ENCODE measurements at places on chromosomes 1 and 21.
A peak's percentile ranks its signal among the peaks of the same experiment; 100 is the strongest.

DNA sequence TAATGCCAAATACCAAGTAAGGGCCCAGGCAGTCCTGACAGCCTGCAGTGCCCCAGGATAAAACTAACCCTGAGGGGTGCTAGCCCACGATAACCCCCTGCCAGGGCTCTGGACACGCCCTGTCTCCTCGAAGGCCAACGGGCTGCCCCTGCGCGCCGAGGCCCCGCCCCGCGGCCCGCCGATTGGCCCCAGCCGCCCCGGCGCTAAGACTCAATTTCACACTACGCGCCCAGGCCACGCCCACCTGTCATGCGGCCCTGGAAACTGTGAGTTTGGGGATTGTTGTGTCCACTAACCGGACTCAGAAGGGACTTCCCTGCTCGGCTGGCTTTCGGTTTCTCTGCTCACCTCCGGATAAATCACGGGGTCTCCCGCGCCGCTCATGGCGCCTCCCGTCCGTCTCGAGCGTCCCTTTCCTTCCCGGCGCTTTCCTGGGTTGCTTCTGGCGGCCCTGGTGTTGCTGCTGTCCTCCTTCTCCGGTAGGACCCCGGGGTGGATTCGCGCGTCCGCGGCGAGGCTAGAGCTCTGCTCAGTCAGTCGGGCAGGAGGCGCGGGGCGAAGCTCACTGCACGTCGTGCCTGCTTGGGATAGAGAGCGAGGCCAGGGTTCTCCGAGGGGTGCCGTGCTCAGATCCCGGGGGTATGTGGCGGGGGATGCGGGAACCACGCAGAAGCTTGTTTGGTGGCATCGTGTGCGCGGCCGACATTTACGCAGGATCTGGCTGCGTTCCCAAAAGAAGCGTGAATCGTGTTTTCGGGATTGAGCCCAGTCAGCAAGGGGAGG is at the start of gene CR1L:
CR1L (plus strand) TSS at position 282 of the 783 bp plus-strand sequence; CDS start at position 383, 101 bp downstream.
- DNase-seq: no peak

- DNase-seq: no peak
These were observed 70.3 kb downstream of the SERINC2 start for GRCh38 chr1:31483012-31483946.

DNA sequence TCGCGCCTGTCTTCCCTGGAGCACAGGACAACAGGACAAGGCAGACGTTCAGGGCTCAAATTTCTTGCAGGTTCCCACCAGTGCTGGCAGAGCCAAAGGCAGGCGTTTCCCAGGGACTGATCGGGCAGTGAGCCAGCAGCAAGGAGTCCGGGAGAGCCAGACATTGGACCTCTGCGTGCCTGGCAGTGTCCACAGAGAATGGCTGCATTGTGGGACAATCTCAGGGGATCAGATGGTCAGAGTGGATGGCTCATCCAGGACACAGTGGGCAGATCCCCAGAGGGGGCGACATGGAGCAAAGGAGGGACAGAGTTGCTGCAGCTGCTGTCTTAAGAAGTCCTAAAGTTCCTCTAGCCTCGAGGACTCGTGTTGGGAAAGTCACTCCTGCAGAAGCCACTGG is 4.6 kb downstream of the TMEM63A start:
- DNase-seq: no peak

DNA sequence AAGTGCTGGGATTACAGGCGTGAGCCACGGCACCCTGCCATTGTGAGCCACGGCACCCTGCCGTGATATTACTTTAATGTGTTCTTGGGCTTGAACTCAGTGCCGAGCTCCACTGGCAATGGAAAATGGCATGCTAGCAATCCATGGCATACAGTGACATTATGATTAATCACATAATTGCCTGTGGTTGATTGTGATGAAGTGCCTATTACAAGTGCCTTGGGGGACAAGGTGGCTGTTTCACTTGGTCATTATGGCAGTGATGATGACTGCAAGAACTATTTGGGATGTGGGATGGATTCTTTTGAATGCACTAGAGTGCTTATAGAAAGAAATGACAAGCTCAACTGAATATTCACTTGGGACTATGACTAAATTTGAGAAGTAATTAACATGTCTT is 22.3 kb upstream of the HPCAL4 start:
- DNase-seq: no peak

GRCh38 chr1:183968386-183968785 is 69.1 kb downstream of the COLGALT2 start:
- no peak for DNase-seq

GRCh38 chr1:159188375-159188788 is 16.3 kb upstream of the ACKR1 start:
- DNase-seq: no peak

- DNase-seq: no peak
These were observed 36.3 kb upstream of the AHCYL1 start for GRCh38 chr1:109948285-109948630.

DNA sequence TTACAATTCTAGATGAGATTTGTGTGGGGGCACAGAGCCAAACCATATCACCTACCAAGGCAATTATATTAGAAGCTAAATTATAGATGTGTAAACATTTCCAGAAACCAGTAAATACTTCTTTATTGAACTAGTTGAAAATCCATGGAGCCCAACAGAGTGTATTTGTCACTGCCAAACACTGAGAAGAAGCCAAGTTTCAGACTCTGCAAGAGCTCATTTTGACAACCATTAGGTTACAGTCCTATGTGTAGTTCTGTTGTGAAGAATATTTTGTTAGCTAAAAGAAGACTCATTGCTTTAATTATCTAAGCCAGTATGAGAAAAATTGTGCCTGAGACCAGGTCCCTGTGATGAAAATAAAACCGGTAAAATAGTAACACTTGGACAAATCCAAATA is 358.9 kb upstream of the SGIP1 start:
- DNase-seq: no peak

- DNase-seq: no peak
These were observed 11.8 kb downstream of the SLC6A9 start for GRCh38 chr1:44019466-44019948.

DNA sequence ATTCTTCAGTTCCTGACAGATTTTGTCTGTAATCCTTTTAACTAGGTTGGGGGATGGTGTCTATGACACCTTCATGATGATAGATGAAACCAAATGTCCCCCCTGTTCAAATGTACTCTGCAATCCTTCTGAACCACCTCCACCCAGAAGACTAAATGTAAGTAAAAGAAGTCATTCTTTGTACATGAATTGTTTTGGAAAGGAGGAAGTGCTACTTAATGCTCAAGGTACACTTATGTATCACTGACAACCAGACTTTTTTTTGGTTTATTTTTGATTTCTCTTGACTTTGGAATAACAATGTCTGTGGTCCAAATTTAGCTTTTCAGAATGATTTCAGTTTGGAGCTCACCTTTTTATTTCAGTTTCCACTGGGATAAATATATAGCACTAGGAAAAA is 2.3 kb downstream of the DYRK3 start:
- no peak for DNase-seq

GRCh38 chr1:198699167-198700015 is 60.6 kb downstream of the PTPRC start:
- no peak for DNase-seq

GRCh38 chr1:243742819-243743218 is 107.2 kb downstream of the AKT3 start:
- no peak for DNase-seq

DNA sequence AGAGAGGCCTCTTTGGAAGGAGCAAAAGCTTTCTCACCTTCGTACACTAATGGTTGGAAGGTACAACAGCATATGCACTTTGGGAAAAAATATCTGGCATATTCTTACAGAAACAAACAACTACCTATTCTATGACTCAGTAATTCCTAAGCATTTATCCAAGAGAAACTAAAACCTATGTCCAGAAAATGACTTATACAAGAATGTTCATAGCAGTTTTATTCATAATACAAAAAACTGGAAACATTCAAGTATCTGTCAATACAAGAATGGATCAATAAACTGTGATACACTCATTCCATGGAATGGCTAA is 8.2 kb downstream of the NBPF1 start:
- no peak for DNase-seq

- DNase-seq: no peak
These were observed 210.0 kb downstream of the HLX start for GRCh38 chr1:221089273-221089672.

- no peak for DNase-seq
These were observed 7.3 kb downstream of the KDM1A start for GRCh38 chr1:23026568-23026967.

- DNase-seq: no peak
These were observed 9.0 kb upstream of the ARID1A start for GRCh38 chr1:26686795-26687194.

DNA sequence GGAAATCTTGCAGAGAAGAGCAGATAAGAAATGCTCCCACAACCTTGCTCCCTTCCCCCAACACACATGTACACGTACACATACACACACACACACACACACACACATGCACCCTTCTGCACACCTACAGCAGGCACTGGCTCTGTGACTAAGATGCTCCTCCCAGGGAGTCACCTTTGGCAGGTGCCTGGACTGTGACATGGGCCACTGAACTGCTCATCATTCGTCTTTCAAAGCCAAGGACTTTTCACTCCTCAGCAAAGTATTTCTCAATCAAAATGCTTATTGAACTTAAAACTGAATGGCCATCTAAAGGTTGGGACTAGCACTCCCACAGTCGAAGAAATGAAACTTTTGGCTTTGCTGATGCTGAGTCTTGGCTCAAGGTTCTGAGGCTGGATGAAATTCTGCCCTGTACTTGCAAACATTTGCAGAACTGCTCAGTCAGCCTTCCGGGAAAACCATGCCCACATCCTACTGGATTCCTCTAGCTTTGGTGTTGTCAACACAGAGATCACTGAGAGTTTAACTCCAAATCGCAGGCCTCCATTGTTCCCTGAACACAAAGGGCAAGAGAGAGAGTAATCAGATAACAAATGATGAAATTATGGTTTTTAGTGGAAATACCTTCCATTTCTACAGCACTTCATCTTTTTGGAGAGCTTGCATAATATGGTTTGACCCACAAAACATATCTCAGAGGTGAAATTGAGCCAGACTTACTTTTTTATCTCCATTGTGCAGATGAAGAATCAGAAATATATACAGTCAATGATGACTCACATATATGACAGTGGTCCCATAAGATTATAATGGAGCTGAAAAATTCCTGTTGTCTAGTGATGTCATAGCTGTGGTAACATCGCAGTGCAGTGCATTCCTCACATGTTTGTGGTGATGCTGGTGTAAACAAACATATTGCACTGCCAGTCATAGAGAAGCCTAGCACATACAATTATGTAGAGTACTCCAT is 72.4 kb upstream of the BCAR3 start:
- DNase-seq: no peak

- no peak for DNase-seq
These were observed 403.2 kb upstream of the B3GALT2 start for GRCh38 chr1:193589597-193590040.

GRCh38 chr1:47686731-47687630 is 249.1 kb downstream of the FOXD2 start:
- no peak for DNase-seq

DNA sequence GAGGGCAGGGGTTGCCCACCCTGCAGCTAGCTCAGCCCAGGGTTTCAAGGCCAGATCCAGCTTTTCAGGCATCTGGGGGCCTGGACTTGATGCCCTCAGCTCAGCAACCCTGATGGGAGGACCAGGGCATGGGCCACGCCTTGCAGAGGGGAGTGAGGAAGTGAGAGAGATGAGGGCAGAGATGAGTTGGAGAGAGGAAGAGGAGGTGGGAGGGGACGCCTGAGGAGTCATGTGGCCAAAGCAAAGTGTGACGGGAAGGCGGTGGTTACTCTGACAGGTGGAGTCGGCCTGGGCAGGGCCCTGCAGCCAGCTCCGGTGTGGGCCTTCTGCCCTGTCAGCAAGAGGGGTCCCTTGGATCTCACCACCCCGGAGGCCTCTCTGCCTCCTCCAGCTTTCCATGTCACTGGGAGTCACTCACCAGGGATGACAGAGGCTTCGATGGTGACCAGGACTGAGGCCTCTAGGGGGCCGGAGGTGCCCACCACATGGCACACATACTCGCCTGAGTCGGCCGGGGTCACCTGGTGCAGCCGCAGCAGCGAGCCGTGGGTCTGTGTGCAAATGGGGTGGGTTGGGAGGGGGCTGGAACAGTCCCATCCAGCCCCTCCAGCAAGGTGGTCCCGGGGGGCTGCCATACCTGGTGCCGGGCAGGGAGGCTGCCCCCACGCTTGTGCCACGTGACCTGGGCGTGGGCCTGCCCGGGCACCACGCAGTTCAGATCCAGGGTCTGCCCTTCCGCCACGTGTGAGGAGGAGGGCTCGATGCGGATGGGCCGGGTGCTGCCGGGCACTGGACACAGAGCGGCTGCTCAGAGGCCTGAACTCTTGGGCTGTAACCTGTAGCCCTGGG is 40.4 kb downstream of the LDLRAD2 start:
- no peak for DNase-seq

DNA sequence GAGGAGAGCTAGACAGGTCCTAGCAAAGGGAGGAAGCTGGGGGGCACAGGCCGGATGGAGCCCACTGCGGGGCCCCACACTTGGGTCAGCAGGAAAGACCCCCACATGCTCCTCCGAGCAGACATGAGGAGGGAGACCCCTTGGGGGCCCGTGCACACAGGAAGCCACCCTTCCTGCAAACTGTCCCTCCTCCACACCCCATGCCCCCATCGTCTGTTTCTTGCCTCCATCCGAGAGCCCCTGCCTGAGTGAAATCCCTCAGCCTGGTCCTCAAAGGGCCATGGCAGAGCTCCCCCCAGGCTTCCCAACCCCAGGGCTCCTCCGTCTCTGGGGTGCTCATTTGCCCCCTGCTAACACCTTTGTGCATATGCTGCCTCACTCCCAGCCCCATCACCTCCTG is 168.0 kb downstream of the PRDM16 start:
- no peak for DNase-seq

DNA sequence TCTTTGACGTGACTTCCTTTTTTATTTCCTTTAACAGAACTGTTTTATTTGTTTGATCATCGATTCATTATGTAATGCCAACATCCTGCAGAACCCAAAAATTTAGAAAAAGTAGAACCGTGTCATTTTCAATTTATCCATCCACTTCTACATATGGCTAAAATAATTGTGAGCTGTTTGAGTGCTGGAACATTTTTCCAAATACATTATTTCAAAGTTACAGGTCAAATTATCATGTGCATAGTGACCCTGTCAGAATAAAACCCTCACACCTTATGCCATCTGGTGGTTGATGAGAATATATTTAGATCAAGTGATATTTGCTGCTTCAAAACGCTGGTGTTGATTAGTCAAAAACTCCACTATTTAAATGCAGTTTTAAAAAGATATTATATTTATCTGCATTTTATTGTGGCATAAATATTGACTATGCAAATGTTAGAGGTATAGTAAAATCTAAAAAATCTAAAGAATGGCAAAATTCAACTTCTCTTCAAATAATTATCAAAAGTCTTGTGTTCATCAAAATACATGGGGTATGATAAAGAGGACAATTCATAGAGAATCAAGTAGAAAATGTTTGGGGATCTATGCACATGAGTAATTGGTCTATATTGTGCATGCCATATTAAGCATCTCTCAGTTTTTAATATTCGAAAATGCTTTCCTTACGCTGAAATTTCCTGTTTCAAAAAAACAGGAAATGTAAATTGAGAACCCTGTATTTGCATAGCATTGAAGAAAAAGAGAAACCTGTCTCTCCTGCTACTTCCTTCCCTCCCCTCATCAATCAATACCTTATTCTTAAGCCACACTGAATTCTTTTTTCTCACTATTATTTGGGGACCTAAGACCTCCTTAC is 39.7 kb downstream of the UBE2U start:
- peak; percentile 8 for DNase-seq
